ENCODE measurements at places on chromosomes 1 and 21.

GRCh38 chr21:27586986-27587385 lies 620.1 kb upstream of the ADAMTS5 start:
- no peak for DNase-seq

- no peak for DNase-seq
Measured at GRCh38 chr1:51285055-51285454, 45.3 kb downstream of the TTC39A start.

- no peak for DNase-seq
Measured at GRCh38 chr1:234484991-234485739, 6.2 kb upstream of the TARBP1 start.

- no peak for DNase-seq
Measured at GRCh38 chr1:46020010-46020409, 112.4 kb downstream of the PIK3R3 start.

- DNase-seq = no peak
Measured at GRCh38 chr1:229146647-229147046, 124.3 kb upstream of the RAB4A start.

DNA sequence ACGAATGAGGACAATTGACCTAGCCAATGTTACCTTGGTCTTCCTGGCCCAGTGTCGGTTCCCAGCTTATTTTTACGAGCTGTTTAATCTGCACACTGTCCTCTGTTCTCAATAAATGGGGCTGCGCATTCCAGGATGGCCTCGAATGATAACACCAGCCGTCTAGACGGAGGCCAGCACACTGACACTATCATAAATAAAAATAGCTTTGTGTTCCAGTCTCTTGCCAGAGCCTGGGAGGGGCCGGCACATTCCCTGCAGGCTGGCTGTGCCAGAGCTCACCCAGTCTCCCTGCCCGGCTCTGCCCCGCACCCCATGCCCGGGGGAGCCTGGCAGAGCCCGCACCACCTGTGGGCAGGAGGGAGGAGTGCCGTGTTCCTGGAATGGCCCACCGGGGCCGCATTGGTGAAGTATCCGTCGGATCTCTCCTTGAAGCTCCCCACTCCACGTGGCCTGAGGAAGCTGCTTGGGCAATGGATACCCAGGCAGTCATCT lies 92.1 kb downstream of the SPSB1 start:
- DNase-seq = no peak

- DNase-seq = no peak
Measured at GRCh38 chr1:233485809-233486398, 128.0 kb upstream of the KCNK1 start.

GRCh38 chr1:228017356-228018124 lies 10.7 kb downstream of the WNT3A start:
- DNase-seq = no peak

Data from stimulated activated CD8-positive, alpha-beta memory T cell treated with anti-CD3 and anti-CD28 coated beads, Interleukin-7, amount 100 ng/mL, for 1 hour (primary cell).